CD8-positive, alpha-beta memory T cell (primary cell): ENCODE measurements at places on chromosomes 4 and X.

- no peak for DNase-seq
These were observed 18.4 kb downstream of the IQSEC2 start for GRCh38 chrX:53262918-53263394.

DNA sequence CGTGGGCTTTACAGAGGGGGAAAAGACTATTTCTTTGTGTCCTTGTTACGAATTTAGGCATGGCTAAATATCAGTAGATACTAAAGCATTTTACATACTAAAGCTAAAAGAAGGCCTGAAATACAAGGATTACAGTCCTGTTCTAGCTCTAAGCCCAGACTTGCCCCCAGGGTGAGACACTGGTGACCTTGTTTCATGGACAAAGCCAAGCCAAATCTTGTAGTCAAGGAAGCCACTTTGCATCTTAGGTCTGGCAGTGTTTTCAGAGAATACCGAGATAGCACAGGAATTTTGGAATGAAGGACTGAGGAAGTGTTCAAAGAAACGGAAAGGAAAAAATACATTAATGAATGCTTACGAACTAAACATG lies 733 bp upstream of the G3BP2 start:
- no peak for DNase-seq

DNA sequence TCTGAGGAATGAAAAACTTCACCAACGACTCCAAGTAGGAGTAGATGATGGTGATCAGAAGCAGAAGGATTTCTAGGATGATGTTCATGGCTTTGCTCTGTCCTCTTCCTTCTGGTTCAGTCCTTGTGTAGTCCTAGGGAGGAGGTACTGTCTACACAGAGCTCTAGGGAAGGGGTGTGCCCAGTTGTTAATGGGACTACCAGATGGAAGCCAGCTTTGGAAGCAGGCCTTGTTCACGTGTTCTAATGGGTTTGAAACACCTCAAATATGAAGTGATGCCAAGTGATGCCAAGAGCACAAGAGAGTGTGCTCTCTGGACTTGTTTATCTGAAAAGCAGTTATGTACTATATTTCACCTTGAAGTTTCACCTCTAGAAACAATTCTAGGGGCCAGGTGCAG lies at the start of gene HSD17B13:
HSD17B13 (minus strand) TSS at position 129 of the 400 bp plus-strand sequence; CDS start at position 88, 41 bp downstream.
- no peak for DNase-seq

DNA sequence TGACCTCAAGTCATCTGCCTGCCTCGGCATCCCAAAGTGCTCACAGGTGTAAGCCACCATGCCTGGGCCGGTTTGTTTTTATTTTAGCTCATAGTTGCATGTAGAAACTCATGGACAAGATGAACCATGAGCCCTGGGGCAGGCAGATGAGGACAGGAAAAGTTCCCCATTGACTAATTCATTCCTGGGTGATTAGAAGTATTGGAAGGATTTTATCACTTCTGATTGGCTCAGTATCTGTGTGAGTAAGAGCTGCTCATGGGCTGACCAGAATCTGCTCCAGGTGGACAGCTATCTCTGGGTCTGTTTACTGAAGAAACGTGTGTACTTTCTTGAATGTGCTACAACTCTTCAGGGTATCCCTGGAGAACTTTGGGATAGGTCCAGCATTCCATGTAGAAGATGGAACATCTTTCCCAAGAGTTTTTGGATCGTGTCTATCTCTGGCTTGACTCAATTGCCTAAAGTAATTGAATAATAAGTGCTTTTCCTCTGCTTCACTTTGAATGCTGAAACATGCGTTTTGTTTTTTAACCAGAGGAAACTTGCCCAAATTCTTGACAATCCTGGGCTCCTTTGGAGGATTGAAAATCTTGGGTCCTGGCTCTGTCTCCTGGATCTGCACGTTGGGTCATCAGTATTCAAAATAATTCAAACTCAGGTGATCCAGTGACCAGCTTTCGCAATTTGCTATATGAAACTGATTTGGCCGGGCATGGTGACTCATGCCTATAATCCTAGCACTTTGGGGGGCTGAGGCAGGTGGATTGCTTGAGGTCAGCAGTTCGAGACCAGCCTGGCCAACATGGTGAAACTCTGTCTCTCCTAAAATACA lies 88.6 kb upstream of the DHRSX start:
- DNase-seq: no peak

DNA sequence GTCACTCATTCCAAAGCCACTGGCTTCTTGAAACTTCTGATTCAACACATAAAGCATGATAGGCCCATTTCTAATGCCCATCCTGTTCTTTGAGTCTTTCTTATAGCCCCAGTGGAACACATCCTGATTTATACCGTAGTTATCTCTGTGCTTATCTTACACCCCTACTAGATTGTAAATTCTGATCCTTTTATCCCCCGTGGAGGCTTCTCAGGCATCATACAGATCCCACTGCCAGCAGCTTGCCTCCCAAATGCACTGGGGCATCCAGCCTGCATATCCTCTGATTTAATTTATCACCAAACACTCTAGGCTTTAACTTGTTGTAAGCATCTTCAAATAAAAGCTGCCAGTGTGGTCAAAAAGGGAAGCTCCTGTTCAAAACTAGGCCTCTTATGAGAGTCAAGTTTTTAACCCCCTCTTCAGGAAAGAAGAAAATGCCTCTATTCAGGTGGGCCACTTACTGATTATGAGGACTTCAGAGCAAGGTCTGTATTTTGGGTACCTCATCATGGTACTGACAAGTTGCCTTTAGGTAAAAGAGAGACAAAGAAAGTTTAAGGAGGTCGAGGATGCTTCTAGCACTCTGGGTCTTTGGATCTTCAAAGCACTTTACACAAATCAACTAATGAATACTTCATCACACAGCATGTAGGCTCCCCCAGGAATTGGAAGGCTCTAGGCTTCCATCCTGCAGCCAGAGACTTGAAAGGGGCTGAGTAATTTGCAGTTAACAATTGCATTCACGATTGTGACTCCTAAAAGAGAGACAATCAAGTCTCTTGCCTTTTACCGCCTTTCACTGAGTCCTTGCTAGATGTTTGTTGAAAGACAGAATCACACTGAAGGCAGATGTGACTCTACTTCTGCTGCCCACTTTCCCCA lies 95.8 kb upstream of the LDB2 start:
- no peak for DNase-seq

DNA sequence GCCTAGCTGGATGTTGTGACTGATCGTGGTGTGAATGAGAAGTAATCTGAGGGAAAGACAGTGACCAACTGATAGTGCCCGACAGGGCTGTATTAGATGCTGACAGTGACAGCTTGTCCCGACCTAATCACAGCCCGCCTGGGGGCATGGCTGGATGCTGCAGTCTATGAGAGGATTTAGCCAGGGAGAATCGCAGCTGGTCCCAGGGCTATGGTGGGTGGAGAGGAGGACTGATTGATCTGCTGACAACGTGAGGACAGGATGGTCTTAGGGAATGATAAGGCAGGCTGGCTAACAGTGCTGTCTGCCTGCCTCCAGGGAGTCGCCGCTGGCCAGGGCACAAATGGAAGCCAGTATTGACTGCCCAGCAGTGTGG lies 621 bp upstream of the SUV39H1 start:
- DNase-seq: no peak
